ENCODE measurements at places on chromosomes 6 and 20.

- no peak for DNase-seq
Measured at GRCh38 chr6:110408901-110409300, 6.5 kb downstream of the DDO start.

- no peak for DNase-seq
Measured at GRCh38 chr20:32972181-32973076, 31.8 kb downstream of the SUN5 start.

GRCh38 chr6:145036236-145036635, 699.1 kb downstream of the EPM2A start:
- no peak for DNase-seq

- no peak for DNase-seq
Measured at GRCh38 chr6:35728683-35729678, 7.9 kb upstream of the ARMC12 start.

GRCh38 chr20:20593447-20594170, 118.8 kb downstream of the RALGAPA2 start:
- peak; percentile 60 for DNase-seq

DNA sequence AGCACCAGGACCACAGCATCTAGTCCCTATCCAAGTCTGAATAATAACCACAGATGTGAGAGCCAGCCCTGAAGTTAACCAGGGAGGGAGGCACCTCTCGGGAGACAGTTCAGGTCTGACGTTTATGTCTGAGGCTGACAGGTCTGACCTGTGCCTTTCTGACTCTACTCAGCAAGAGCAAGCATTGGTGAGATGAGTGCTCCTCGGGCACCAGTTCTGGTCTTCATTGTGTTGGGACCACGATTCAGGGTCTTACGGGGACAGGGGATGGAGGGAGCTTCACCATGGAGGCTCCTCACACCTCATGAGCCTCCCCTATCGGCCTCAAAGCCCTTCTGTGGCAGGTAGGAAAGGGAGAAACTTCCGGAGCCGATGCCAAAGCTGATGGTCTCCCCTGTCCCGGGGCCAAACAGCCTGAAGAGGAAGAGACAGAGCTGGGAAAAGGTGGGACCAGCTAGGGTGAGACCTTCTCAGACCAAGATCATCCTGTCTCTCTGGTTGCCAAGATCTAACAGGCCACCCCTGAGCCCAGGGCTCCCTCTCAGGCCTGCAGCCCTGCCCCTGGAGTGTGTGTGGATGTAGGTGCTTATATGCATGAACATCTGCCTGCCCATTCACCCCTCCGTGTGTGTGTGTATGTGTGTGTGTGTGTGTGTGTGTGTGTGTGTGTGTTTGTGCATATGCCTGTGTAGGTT, 170.5 kb downstream of the VEGFA start:
- no peak for DNase-seq

- no peak for DNase-seq
Measured at GRCh38 chr6:32288426-32288825, 64.6 kb upstream of the NOTCH4 start.

DNA sequence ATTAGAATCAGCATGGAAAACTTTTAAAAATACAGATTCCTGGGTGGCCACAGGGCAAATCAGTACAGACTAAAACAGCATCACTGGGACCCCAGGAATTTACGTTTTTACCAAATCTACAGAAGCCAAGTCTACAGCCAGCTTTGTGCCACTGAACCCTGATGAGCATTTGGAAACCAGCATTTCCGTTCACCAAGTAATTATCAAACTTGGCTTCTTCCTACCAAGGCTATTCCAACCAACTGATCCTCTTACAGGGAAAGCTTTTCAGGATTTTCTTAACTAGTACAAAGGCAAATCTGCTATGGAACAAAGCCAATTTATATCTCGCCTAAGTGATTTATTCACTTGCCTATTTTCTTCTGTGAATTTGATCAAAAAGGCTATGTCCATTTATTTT, 47.0 kb downstream of the PLAGL1 start:
- DNase-seq, result no peak

- DNase-seq, result peak; percentile 29
Measured at GRCh38 chr6:72657407-72658197, 35.7 kb downstream of the KCNQ5 start.

GRCh38 chr6:167731216-167731615, 95.5 kb upstream of the AFDN start:
- DNase-seq, result no peak

GRCh38 chr20:51140671-51141070, 117.8 kb upstream of the KCNG1 start:
- no peak for DNase-seq

- DNase-seq, result no peak
Measured at GRCh38 chr20:49868964-49869363, 46.4 kb downstream of the SPATA2 start.

DNA sequence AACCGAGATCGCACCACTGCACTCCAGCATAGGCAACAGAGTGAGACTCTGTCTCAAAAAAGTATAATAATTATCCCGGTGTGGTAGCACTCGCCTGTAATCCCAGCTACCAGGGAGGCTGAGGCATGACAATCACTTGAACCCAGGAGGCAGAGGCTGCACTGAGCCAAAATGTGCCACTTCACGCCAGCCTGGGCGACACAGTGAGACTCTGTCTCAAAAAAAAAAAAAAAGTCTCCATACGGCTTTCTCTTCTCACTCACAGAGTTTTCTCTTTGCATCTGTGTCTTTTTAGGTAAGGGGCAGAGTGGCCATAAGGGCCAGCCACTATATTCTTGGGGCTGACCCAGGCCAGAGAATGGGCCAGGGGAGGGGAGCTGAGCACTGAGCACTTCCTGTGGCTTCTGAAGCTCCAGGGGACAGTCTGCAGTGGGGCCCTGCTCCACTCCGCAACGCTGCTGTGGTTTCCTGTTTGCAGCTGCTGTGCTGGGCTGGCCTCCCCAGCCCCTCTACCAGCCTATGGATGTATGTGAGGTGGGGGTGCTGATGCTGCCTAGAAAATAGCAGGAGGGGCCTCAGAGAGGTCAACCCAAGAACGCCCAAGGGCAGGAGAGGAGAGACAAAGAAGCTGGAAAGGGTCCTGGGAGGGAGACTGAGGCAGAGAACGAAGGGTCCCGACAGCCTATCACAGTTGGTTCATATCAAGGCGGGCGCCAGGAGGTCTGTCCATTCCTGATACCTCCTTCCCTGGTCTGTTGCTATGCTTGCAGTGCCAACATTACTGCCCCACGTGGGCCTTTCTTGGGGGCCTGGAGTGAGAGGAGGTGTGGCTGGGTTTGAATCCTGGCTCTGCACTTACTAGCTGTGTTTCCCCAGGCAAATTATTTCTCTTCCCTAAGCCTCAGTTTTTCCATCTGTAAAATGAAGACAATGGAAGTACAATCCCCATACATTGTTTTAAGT, 16.0 kb downstream of the SLA2 start:
- DNase-seq, result no peak

DNA sequence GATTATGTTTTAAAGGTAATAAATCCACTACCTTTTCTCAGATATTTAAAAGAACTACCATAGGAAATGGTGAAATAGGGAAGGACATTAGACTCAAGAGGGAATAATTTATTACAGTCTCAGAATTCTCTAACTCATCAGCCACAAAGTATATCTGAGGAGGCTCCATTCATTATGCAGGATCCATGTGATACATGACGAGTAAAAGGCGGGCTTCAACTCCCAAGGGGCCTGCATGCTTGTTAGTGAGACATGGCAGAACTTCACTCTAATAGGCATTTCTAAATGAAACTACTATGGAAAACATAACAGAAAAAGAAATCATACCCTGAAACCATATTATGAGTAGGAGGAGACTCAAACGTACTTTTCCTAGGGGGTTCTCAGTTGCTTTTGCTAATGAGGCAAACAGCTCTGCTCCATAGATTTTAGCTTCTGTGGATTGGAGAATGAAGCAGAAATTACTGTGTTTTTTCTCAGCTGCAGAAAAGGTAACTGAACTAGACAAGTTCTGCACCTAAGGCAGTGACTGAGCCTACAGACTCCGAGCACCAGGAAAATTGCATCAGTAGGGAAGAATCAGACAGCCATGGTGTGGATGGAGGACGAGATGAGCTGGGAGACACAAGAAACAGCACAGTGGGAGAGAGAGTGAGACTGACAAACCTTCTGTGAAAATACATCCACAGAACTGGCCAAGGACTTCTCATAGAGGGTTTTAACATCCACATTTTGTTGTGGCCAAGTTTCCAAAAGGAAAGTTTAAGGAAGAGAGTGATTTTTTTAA, 254.6 kb upstream of the PRDM1 start:
- no peak for DNase-seq

DNA sequence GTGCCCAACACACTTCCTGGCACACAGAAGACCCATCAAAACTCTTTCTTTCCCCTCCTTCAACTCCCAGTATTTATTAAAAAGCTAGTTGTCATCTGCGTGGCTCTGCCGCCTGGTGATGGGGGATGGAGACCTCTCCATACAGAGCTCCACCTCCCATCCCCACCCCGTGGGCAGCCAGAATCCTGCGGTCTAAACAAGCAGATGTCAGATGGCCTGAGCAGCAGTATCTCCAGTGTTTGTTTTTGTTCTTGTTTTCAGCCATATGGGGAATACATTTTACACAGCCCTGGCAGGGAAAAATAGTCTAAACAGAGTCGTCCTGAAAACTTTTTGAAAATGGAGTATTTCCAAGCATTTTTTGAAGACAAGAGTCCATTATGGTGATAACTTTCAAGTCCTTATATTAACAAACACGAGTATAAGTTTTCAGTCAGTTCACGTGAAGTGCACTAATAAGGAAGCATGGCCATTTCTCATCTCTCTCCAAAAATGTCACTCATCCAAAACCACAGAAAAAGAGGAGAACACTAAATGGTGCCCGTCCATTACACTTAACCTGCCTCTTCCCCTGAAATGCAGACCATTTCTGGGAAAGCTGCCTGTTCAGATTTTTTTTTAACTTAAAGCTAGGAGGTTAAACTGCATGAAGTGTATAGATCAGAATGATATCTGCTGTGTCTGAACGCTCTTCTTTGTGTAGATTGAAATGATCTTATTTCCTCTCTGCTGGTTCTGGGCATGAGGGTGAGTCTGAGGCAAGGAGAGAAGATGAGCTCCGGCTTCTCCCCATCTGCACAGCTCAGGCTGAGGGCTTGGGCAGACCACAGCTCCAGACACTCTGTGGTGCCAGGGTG, 91.0 kb downstream of the TCP11 start:
- peak; percentile 82 for DNase-seq

- DNase-seq, result no peak
Measured at GRCh38 chr20:30506100-30506499, 751.4 kb upstream of the DEFB115 start.

GRCh38 chr20:7856756-7857155, 83.5 kb downstream of the HAO1 start:
- DNase-seq, result peak; percentile 58

- no peak for DNase-seq
Measured at GRCh38 chr6:6766230-6766905, 177.8 kb downstream of the LY86 start.

- DNase-seq, result no peak
Measured at GRCh38 chr6:170050591-170051041, 240.3 kb downstream of the DLL1 start.

DNA sequence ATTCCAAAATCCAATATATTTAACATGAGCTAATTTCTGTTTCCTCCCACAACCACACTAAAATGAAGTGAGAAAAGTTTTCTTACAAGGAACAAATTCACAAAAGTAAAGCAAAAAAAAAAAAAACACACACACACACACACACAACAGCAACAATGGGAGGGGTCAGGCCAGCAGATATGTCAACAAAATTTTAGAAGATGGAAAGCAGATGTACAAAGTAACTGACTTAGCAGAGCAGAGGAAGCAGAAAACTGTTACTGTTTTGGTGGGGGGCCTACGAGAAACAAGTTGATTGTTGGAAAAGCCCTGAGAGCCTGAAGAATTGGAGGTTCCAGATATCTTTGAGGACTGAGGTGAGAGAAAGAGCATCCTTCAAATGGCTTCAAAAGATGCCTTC, 11.7 kb downstream of the EPB41L2 start:
- no peak for DNase-seq

- peak; percentile 79 for DNase-seq
Measured at GRCh38 chr20:57902473-57902872, 192.7 kb upstream of the PMEPA1 start.

DNA sequence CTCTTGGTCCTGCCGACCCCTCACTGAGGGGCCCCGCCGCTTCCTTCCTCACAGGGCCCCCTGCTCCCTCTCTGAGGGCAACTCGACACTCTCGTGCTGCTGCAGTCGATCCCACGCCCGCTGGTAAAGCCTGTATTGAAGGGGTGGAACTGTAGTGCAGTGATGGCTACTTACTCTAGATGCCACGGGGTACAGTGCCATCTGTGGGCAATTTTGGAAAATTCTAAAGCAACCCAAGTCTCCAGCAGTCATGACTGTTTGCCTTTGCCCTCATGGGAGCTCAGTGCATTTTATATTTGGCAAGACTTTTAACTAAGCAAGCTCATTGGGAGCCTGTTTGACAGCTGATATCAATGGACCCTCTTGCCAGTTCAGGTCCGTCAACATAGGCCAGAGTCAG, 6.5 kb upstream of the C6orf136 start:
- DNase-seq, result no peak

- peak; percentile 16 for DNase-seq
Measured at GRCh38 chr6:141199074-141199473, 933.7 kb upstream of the GJE1 start.

DNA sequence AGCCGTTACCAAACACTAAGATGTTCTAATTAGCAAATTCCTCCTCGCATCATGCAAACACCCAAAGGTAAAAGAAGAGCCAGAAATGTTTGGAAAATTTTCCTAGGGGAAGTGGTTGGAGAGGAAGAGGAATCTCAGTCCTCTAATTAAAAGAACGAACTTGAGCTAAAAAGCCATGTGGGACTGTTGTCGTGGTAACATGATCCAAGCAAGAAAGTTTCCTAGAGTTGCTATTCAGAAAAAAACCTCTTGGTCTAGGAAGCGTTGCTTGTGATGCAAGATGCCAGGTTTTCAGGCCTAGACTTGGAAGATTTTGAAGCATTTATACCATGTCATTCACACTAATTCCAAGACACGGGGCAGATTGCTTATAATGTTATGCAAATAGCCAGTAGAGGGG, 106.8 kb upstream of the DOK5 start:
- DNase-seq, result no peak

DNA sequence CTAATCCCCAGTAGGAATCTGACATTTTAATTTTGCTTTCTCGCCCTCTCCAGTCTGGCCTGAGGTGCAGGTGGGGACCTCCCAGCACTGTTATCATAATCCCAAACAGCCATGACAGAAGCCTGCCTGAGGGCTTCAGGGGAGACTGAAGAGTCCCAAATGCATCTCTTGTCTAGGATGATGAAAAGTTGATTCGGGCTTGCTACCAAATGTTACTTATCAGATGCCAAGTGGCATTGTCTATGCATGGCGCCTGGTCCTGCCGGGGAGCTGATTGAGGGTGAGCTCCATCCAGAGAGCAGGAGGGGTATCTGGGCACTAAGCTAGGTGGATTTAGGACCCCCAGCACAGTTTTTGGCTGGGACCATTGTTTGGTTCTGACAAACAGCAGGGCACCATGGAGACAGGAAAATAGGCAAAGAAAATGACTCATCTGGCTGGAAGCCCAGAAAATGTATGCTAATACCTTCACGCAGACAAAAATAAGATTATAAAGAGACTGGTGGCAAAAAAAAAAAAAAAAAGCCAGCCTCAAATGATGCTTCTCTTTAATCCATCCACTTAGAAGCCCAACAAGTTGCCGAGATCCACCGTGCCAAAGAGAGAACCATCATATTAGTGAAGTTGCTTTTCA, 513.7 kb upstream of the SULF2 start:
- DNase-seq, result peak; percentile 96

GRCh38 chr20:45283551-45284057, 23.0 kb upstream of the RBPJL start:
- DNase-seq, result no peak
